ENCODE measurements at places on chromosomes 11 and 22. TPM values are rescaled to one million over a fixed set of nuclear protein-coding genes. Genes with fewer than 3 reads are reported as not detected.
A peak's percentile ranks its signal among the peaks of the same experiment; 100 is the strongest.

The MS4A3 gene
- not detected for total RNA-seq

The RIBC2 gene
- total RNA-seq: not detected

The KCNJ1 gene
- total RNA-seq: not detected

The PKP3 gene
- not detected for total RNA-seq

The TRPT1 gene
- total RNA-seq: 37.6 TPM

The LIF gene
- 0.26 TPM for total RNA-seq

The OR4C16 gene
- not detected for total RNA-seq

The OSM gene
- total RNA-seq: 1.1 TPM

The RASL10A gene
- 0.36 TPM for total RNA-seq

The SLC37A2 gene
- total RNA-seq: 3.8 TPM

The GDPD4 gene
- not detected for total RNA-seq

The PCF11 gene
- 165 TPM for total RNA-seq

The PRR5L gene
- total RNA-seq: 61.4 TPM

The BSCL2 gene
- 36.6 TPM for total RNA-seq

The CRACR2B gene
- total RNA-seq: not detected

DNA sequence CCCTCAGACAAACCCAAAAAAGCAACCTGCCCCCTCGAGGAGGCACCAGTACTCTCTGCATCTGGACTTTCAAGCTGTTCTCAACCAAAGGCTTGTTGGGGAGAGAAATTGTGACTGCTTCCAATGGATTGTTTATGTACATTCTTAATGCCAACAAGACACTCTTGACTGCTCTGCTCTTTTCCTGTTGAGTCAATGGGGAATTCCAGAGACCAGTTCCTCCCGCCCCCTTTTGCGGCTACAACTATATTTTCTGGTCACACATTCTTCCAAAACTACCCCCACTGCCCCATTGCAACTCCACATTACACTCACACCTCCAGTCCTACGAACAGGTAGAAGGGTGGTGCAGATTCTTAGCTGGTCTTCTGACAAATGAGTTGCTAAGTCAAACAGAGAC is 187.0 kb downstream of the DSCAML1 start:
- no peak for DNase-seq

- DNase-seq: no peak
Measured at GRCh38 chr11:30159546-30159945, 71.3 kb upstream of the FSHB start.

DNA sequence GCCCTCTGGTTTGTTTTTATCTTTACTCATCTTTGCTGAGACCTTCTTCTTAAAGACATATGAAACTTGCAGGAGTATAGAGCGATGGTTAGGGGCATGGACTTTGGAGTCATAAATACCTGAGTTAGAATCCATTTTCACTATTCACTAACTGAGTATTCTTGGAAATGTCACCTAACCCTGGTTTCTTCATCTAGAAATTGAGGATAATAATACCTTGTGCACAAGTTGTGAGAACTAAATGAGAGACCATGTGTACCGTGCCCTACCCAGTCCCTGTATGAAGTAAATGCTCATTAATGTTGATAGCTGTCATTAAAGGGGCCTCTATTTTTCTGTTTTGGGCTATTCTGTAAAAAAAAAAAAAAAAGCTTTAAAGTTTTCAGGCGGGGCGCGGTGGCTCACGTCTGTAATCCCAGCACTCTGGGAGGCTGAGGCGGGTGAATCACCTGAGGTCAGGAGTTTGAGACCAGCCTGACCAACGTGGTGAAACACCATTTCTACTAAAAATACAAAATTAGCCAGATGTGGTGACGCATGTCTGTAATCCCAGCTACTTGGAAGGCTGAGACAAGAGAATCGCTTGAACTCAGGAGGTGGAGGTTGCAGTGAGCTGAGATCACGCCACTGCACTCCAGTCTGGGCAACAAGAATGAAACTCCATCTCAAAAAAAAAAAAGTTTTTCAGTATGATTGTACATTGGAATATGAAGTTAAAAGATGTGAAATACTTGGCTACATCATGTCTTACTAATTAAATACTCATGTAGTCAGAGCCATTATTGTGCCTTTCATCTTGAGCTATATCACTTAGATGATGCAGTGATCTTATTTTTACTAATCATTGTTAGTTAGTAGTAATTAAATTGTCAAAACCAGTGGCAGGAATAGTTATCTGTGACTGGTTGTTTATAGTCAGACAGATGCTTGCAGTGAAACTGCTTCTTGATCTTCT is 95.0 kb downstream of the AMOTL1 start:
- no peak for DNase-seq

- no peak for DNase-seq
Measured at GRCh38 chr11:129223701-129224149, 31.6 kb upstream of the ARHGAP32 start.

GRCh38 chr22:49930596-49931412 is 12.4 kb downstream of the CRELD2 start:
- peak; percentile 45 for DNase-seq

DNA sequence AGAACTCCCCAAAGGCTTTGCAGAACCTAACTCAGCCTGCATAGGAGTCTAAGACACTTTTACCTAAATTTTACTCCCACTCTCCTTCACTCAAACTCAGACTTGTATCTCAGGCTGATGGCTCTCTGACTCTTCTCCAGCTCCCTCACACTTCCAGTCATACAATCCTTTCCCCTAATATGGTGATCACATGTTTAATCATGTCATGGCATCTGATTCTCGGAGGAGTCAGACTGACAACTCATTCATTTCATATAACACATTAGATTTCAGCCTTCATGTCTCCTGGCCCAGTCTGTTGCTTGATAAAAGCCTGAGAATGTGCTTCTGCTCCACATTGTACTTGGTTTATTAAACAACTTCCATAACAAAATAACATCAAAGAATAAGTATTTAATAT is 1503.9 kb upstream of the TENM4 start:
- DNase-seq: no peak

GRCh38 chr11:72350752-72351151 is 83.6 kb downstream of the CLPB start:
- DNase-seq: no peak

DNA sequence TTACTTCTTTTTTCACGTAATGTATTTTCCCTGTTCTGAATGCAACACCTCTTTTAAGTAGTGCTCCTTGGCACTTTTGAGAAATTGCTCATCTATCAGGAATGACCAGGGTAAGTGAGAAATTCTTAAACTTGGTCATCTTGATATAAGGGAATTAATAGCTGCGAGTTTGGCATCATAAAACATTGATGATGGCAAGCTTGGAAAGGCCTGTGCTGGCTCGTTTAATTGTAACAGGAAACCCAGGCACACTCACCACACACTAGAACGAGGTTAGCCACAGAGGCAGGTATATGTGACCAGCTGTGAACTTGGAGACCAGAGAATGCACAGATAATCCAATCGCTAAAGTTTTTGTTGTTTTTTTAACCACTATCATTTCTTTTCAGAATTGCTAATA is 24.3 kb downstream of the FAM118A start:
- no peak for DNase-seq

GRCh38 chr11:19959648-19960059 is 200.6 kb downstream of the DBX1 start:
- no peak for DNase-seq

- DNase-seq: no peak
Measured at GRCh38 chr22:47165338-47166032, 403.0 kb downstream of the TBC1D22A start.

- DNase-seq: no peak
Measured at GRCh38 chr11:114250180-114250579, 46.0 kb upstream of the NNMT start.

- DNase-seq: no peak
Measured at GRCh38 chr22:43481568-43482317, 69.9 kb downstream of the MPPED1 start.

- DNase-seq: no peak
Measured at GRCh38 chr11:124041254-124041653, at the start of gene OR10G7. OR10G7 (minus strand) TSS chr11:124041325; CDS start chr11:124039001, 2,324 bp downstream.

DNA sequence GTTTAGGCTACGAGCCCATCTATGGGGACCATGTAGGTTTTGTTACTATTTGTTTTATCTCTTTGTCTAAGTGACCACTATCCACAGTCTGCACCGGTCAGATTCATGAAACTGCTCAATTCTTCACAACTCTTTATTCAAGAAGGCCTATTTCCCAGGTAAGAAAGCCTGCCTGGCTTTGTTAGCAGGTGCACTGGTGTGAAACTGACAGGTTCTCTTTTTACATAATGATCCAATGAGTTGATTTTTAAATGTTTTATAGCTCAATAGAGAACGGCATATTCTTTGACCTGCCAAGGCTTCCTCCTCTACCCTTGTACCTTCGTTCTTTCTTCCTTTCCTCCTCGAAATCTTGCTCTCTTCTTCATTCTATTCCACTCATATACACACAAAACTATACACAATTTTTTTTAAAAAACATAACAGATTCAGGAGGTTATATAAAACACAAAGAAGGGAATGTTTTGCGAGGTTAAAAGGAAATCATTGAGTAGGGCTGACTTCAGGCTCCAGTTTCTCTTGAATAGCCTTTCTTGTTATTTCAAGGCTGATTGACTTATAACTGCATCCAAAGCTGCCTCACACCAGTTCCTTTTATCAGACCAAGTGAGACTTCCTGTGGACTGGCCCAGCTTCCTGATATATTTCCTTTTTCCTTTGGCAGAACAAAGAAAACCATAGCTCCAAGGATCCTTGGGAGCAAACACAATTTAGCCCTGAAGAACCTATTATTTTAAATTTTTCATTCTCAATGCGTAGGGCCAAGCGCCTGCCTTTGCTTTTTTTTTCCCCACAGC is 11.4 kb downstream of the FLI1 start:
- no peak for DNase-seq

GRCh38 chr11:69703768-69704507 is at the start of gene FGF19:
FGF19 (minus strand) TSS chr11:69704022; CDS start chr11:69703876, 146 bp downstream.
- no peak for DNase-seq

- no peak for DNase-seq
Measured at GRCh38 chr11:76824980-76825725, 35.6 kb upstream of the ACER3 start.

- DNase-seq: no peak
Measured at GRCh38 chr22:42934338-42934737, 77.3 kb upstream of the ARFGAP3 start.

GRCh38 chr11:75718419-75719339 is 1.0 kb downstream of the MOGAT2 start:
- DNase-seq: no peak

GRCh38 chr11:125489166-125489565 is 6.9 kb downstream of the FEZ1 start:
- DNase-seq: no peak

- DNase-seq: no peak
Measured at GRCh38 chr22:41009222-41009948, 58.2 kb downstream of the RBX1 start.

DNA sequence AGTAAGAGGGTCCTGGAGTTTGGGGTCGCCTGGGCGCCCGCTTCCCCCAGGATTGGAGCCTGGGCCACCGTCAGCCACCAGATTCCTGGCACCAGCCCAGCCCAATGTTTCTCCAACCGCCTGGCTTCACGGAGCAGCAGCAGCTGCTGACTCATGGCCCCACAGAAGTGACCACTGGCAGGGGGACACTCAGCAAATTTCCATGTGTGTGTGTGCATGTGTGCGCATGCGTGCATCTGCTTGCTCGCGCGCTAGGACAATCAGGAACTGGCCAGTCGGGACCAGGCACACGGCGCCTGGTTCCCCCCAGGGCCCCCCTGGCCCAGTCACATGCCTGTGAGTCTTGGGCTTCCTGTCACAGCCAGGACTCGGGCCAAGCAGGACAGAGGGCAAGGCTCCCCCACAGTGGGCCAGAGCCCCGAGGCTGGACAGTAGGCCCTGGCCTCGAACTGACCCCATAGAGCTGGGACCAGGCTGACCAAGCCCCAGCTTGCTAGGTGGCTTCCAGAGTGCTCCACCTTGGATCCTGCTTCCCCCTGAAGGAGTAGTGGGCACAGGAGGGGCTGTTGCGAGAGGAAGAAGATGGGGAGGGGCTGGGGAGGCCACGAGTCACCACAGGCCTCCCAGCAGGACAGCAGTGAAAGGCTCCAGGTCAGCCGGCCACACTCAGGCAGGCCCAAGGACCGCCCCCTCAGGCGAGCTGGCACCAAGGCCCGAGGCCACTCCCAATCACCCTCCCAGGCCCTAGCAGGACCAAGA is 3.2 kb downstream of the CTSD start:
- DNase-seq: no peak

DNA sequence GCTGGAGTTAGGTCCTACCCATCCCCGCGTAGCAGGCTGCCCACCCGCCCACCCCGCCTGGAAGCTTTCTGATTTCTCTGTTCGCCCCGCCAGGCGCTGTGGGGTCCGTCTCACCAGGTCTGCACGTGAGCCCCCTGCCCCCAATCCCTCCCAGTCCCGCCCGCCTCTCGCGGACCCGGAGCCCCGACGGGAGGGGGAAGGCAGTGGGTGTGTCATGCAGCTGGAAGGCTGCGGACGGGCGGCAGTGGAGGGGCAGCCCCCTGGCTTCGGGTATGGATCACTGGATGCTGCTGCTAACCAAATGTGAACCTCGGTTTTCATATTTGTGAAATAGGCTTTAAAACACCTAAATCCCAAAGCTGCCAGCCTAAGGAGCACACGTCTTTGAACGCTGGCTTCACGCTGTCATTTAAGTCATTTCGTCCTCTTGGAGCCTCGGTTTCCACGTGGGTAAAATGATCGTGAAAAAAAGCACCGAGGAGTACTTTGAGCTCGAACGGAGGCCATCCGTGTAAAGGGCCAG is 568 bp upstream of the BIK start:
- no peak for DNase-seq

DNA sequence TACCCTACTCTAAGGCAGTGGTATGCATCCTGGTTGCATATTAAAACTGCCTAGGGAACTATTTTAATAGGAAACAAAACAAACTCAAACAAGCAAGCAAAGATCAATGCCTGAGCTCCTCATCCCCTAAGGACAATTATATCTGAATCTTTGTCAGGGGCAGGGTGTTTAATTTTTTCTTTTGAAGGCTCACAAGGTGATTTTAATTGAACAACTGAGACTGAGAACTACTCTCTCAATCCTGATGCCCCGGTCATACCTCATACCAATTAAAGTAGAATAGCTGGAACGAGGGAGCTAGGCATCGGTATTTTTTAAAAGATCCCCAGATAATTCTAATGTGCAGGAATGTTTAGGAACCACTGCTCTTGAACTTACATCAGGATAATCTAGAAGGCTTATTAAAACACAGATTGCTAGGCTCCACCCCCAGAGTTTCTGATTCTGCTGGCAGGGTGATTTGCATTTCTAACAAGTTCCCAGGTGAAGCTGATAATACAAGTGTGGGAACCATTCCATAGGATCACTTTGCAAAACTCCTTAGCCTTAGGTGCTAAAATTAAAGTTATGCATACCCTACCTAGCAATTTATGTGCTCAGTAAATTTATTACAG is 416.5 kb downstream of the GUCY1A2 start:
- no peak for DNase-seq

GRCh38 chr11:65317025-65317786 is 2.5 kb downstream of the CDC42EP2 start:
- no peak for DNase-seq

- DNase-seq: no peak
Measured at GRCh38 chr11:5534046-5534445, 14.3 kb downstream of the OR52H1 start.
